ENCODE measurements at places on chromosomes 3 and 15. TPM values are rescaled to one million over a fixed set of nuclear protein-coding genes. Genes with fewer than 3 reads are reported as not detected.

GRCh38 chr3:132838477-132838876 lies 116.3 kb upstream of the NPHP3 start:
- DNase-seq, result no peak

DNA sequence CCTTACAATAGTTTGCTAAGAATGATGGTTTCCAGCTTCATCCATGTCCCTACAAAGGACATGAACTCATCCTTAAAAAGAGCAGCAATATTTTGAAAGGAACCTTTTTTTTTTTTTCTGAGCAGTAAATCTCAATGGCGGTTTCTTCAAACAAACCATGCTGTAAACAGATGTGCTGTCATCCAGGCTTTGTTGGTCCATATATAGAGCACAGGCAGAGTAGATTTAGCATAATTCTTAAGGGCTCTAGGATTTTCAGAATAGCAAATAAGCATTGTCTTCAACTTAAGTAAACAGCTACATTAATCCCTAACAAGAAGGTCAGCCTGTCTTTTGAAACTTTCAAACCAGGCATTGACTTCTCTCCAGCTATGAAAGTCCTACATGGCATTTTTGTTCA lies 334.2 kb downstream of the SLC9A9 start:
- DNase-seq, result no peak

DNA sequence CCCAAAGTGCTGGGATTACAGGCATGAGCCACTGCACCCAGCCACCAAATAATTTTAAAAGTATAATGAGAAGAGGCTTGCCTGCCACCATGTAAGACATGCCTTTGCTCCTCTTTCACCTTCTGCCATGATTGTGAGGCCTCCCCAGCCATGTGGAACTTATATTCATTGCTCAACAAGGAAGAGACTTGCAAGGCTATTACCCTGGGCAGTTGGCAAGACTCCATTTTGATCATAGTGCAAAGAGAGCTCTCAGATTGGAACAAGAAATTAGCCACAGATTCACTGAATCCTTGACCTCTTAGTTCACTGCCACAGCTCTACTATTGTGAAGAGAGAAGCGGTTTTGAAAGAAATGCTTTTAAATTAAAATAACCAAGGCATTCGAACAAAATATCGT lies 6.1 kb downstream of the SCAP start:
- DNase-seq, result no peak

DNA sequence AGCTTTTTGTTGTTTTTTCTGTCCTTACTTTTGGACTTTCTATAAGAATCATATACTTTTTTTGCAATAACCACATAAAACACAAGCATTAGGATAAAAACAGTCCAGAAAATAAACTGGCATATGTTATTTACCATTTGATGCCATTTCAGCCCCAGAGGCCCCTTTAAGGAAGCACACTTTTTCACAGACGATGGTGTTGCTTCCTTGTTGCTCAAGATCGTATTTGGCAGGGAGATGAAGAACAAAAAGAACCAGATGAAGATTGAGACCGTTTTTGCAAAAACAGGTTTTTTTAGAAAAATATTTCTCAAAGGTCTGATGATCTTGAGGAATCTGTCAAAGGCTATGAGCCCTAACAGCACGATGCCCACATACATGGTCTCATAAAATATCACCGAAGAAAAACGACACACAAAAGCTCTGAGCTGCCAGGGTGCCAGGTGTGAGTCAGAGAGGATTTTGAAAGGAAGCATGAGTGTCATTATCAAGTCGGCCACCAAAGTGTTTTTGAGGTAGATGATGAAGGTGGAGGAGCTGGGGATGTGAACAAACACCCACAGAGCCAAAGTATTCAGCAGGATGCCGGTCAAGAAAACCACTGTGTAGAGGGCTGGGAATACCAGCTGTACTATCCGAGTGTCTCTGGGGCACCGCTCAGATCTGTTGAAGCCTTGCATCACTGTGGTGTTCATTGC lies 902 bp downstream of the P2RY13 start:
- DNase-seq, result no peak

The PP2D1 gene
- total RNA-seq, result not detected

DNA sequence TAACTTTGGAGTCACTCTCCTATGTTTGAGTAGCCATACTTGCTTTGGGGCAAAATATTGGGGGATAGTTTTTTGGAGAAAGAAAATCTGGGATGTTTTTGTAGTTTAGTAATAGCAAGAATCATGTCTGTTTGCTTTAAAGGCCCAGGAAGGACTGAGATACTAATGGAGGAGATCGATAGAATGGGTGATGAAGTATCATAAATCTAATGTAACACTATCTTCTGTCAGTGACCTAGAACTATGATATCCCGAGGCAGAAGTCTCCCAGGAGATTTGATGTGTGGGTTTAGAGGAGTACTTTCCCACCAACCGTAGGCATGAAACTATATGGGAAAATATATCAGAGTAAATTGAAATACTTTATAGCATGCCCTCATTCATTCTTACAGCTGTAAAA lies 21.0 kb upstream of the NFKBIZ start:
- DNase-seq, result no peak

DNA sequence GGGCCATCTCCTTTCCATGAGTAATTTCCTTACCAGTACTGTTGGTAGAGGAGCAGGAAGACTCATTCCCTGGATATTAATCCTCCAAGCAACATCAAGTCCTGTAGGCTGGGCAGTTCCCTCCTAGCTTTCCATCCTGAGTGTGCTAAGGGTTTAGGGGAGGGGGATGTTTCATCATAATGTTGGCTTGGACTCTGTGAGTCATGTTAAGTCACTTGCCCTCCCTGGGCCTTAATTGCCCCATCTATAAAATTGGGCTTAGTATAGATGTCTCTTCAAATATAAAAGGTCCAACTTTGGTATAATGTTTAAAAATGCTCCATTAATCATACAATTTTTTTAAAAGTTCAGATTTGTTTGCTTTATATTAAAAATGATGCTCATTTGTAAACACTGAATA lies 52.7 kb downstream of the TLE3 start:
- peak; percentile 25 for DNase-seq

DNA sequence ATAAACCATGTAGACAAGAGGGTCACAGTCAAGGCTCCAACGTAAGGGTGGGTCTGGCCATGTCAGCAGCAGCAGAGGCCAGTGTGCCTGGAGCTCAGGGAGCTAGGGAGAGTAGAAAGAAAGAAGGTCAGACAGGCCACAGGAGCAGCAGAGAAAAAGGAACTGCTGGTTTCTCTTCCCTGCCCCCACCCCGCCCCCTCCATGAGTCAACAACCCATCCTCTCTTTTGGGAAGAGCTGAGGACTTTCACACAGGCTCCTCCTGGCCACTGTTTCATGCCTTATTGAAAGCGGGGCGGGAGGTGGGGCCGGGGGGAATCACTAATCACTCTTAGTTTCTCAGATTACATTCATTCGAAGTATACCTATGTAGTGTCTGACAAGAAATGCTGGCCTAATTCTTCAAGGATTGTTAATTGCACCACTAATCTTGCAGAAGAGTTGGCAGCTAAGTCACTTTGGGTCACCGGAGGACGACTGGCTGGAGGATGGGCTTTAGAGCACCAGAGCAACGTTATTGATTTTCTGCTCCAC lies 9.1 kb upstream of the SCG3 start:
- no peak for DNase-seq

GRCh38 chr3:64909011-64909410 lies 221.2 kb upstream of the ADAMTS9 start:
- no peak for DNase-seq

GRCh38 chr3:64495781-64496334 lies 191.9 kb downstream of the ADAMTS9 start:
- DNase-seq, result no peak

GRCh38 chr3:169818316-169818715 lies 5.6 kb upstream of the LRRC34 start:
- DNase-seq, result peak; percentile 28

DNA sequence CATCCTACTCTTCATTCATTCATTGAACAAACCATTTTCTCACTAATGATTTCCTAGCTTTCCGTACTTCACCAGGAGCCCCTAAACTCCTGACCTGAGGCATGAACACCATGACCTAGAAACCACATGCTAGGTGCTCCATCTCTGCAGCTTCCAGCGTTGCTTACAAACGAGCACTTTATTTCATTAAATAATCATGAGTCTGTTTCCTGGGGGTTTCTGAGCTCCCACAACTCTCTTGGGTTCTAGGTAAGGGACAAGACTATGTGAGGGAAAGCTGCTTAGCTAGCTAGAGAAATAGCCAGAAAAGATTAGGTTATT lies 1.3 kb downstream of the MAP2K1 start:
- no peak for DNase-seq

DNA sequence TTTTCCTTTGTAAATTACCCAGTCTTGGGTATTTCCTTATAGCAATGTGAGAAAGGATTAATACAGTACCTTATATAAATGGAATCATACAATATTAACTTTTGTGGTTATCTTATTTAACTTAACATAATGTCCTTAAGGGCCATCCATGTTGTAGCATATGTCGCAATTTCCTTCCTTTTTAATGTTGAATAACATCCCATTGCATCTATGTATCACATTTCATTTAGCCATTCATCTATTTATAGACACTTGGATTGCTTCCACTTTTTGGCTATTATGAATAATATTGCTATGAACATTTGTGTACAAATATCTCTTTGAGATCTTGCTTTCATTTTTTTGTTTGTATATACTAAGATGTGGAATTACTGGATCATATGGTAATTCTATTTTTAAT lies 342.2 kb downstream of the PDCD6IP start:
- DNase-seq, result no peak

The SNRPN gene
- total RNA-seq, result 70.7 TPM

The ITIH4 gene
- total RNA-seq, result 1.4 TPM

GRCh38 chr15:57236561-57237300 lies 139.6 kb upstream of the CGNL1 start:
- DNase-seq, result no peak

- DNase-seq, result no peak
Measured at GRCh38 chr15:31758126-31758525, 272.2 kb upstream of the CHRNA7 start.

- DNase-seq, result no peak
Measured at GRCh38 chr15:25667829-25668228, 195.3 kb downstream of the ATP10A start.

DNA sequence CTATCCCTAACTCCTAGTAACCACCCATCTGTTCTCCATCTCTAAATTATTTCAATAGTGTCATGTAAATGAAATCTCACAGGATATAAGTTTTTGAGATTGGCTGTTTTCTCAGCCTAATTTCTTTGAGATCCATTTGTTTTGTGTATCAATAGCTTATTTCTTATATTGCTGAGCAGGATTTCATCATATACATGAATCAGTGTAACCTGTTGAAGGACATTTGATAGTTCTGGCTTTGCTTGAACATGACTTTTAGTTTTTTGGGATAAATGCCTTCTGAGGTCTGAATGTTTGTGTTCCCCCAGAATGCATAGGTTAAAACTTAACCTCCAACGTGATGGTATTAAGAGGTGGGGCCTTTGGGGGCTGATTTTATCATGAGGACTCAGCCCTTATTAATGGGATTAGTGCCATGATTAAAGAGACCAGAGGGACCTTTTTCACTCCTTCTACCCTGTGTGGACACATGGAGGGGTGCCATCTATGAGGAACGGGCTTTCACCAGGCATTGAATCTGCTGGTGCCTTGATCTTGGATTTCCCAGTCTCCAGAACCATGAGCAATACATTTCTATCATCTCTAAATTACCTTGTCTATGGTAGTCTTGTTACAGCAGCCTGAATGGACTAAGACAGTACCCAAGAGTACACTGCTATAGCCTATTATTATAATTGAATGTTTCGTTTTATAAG lies 118.3 kb downstream of the FNDC3B start:
- no peak for DNase-seq

DNA sequence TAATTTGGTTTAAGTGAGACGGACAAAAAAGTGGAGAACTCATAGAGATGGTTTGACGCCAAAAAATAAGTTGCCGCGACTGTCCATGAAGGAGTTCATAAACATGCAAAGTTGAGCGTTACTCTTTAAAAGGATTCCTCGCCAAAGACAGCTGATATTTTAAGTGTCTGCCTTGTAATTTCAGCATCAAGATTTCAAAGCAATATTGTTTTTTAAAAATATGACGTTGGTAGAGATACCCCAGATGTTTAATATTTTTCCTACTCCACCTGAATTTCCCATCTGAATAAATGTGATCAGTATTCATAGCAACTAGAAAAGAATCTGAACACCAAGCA lies 155.0 kb downstream of the TUSC7 start:
- no peak for DNase-seq

DNA sequence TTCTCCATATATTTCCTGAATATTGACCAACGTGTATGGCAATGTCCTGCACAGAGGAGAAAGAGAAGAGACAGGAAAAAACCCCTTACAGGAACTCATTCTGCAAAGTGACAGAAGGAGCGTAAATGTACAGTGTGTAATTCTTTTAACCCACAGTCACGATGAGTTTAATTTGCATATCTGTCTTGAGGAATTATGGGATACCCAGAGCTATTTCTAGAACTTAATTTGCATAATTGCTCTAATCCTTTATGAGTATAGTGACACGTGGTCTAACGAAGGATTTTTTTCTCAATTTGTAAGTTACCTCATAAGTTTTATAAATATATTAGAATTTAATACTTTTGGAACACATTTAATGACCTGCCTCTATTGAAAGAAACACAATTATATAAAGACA lies 9.8 kb downstream of the GPR27 start:
- DNase-seq, result no peak

GRCh38 chr15:69119001-69119400 lies 41.4 kb upstream of the GLCE start:
- no peak for DNase-seq

GRCh38 chr15:54046093-54046492 lies 67.9 kb downstream of the UNC13C start:
- DNase-seq, result no peak

DNA sequence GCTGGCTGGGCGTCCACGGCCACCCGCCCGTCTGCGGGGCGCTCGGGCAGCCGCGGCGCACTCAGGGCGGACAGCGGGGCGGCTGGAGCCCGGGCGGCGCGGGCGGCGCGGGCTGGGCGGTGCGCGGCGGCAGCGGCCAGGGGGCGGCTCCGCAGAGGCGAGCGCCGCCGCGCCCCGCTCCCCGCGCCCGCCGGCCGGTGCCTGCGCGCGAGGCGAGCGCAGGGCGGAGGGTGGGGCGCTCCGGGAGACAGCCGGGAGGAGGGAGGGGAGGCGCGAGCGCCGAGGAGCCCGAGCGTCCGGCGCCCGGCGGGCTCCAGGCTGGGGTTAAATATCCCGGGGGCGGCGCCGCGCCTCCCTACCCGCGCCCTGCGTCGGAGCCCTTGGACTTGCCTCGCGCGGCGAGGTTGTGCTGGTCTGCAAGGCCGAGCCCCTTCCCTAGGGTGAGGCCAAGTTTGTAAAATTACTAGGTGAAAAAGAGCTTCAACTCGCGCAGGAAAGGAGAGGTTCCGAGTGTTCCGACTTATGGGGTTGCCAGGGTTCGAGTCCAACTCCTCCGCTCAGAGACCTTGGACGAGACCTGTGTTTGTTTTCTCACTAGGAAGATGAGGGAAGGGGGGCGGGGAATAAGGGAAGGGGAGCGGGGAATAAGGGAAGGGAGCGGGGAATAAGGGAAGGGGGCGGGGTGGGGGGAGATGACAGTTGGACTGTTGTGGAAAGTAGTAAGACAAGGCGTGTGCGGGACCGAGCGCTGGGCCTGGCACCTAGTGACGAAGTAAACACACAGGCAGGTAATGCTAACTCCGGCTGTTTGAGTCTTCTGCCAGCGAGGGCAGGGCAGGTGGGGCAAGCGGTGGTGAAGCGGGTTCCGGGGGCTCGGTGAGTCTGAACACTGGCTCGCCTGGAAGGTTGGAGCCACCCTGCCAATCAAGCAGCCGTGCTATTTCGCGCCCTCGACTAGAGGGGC lies at the start of gene TNFAIP8L3:
TNFAIP8L3 (minus strand) TSS at position 301 of the 964 bp plus-strand sequence. CDS start 311 bp downstream, outside the sequence.
- no peak for DNase-seq

All from HFFc6 (cell line).